ENCODE measurements at places on chromosomes 12 and 14.

GRCh38 chr12:121575952-121576625 lies 4.7 kb downstream of the KDM2B start:
- DNase-seq = no peak

DNA sequence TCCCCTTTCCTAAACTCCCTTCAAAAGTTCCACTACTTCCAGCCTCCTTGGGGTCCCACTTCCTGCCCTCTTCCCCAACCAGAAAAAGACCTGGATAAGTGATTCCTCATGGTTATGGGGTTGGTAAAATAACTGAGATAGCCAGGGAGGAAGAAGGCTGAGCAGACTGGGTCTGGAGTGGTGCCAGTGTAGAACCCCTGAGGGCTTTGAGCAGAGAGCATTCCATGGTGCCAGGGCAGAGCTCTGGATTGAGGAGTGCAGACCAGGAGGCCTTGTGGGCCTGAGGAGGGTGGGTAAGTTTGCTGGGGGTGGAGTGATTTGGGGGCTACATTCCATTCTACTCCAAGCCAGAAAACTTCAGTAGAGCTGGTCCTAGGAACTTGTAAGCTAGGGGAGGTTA lies 9.5 kb upstream of the CISTR start:
- no peak for DNase-seq

DNA sequence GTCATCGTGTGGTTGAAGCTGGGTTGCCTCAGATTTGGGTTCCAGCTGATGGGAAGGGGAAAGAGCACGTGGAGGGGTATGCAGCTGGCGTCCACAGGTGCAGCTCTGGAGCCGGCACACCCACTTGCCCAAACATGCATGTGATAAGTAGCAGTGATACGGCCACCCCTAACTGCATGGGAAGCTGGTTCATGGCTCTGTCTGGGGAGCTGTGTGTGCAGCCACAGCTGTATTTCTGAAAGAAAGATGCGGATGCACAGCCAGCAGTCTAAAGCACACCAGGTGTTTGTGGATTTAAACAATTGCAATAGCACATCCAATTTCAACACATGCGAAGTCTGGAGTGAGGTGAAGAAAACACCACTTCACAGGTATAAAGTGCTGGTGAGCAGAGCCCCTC lies 181.4 kb downstream of the EFCAB11 start:
- DNase-seq = peak; percentile 86

GRCh38 chr12:11891754-11892386 lies 178.9 kb upstream of the BCL2L14 start:
- no peak for DNase-seq

GRCh38 chr14:64509036-64509435 lies 4.5 kb downstream of the ZBTB1 start:
- DNase-seq = no peak

Measured in OCI-LY7 (cell line).